Thoracic aorta (tissue), 2 donors: ENCODE measurements at places on chromosomes 7 and 10.

GRCh38 chr10:33913194-33913593 lies 578.7 kb upstream of the NRP1 start:
- DNase-seq, result no peak

DNA sequence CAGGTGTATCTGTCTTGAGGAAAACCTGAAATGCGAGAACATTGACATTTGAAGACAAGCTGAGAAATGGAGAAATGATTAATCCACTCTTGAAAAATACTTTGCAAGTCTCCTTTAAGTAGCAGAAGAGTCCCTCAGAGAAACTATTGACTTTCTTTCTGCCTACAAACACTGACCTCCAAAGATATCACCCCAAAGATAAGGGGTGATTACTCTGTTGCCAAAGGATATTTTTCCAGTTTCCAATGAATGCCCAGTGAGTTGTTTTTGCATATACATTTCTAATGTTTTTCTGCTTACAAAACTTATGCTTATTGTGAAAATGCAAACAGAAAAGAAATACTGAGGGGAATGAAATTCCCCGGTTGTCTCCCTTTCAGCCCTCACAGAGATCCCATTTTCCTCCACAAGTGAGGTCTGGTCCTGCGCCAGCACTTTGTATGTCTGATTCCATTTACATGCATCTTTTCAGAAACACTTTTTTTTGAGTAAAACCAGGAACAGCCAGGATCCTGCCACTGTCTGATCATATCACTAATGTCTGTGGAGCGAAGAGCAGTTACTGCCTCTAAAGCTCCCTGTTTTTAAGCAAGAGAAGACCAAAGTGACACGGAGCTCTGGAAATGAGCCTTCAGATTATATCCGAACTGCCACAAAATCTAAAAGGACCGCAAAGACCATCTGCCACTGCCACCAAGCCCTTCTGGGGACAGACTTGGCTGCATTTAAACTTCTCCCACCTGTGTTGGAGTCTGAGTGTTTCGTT lies 82.9 kb upstream of the PDCD4 start:
- DNase-seq, result no peak

- DNase-seq, result no peak
Observed at GRCh38 chr10:98217801-98218200, 50.2 kb downstream of the LOXL4 start.

DNA sequence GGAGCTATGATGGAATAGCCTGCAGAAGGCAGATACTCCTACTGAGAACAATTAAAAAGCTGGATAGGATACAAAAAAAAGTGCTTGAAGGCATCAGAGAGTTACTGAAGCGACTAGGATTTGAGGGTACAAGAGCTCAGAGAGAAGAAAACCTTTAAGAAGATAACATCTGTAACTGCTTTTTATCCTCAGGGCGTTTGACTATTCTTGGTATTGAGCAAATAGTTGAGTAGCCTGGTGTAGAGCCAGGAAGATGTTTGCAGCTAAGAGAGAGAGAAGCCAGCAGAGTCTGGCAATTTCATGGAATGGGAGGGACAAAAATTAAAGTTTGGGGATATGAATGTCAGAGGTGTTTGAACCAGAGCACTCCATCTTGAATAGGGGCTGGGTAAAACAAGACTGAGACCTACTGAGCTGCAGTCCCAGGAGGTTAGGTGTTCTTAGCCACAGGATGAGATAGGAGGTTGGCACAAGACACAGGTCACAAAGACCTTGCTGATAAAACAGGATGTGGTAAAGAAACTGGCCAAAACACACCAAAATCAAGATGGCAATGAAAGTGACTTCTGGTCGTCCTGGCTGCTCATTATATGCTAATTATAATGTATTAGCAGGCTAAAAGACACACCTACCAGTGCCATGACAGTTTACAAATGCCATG lies 428.8 kb downstream of the SH2D4B start:
- DNase-seq, result no peak

DNA sequence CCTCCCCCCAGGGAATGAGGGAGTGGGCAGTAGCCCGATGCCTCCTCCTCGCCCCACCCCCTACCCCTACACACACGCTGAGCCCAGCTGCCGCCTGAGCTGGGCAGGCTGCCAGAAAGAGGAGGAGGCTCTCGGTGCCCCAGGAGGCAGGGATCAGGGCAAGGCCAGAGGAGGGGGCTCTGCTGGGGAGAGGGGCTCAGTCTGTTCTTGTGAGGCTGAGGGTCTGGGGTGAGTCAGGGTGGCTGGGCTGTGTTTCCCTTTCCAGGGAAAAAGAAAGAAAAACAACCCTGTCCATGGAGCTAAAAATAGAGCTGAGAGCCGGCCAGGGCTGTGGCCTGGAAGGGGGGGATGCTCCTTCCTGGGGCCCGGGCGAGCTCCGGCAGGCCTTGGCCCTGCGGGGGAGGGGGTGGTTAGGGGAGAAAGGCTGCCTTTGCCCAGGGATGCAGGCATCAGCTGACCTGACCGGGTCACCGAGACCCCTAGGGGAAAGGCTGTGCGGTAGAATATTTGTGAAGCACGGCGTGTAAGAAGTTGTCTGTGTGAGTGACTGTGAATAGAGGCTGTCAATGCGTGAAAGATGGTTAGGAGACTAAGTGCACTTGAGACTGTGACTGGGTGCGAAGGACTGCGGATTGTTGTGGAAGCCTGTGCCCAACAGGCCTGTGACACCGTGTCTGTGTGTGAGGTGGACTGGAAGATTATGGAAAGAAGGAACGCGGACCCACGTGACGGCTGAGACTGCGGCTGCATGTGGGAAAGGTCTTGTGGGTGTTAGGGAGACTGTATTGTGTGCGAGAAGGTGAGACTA lies 1.2 kb upstream of the LZTS2 start:
- no peak for DNase-seq

DNA sequence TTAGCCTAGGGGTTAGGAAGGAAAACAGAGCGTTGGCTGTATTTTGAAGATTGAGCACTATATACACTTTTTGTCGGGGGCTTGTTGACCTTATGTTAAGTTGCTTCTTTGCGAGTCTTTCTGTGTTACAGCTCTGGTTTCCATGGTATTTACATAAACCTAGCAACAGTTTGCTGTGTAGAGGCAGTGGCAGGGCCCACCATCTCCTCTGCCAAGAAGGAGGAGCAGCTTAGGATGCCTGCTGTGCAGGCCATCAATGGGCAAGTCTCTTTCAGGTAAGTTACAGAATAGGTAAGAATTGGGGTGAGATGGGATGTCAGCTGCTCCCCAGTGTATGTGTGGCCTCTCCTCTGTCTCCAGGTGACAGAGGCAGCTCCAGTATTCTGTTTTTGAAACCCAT lies 485.5 kb downstream of the LRMDA start:
- DNase-seq, result no peak

- DNase-seq, result no peak
Observed at GRCh38 chr10:132907821-132908620, 34.3 kb downstream of the CFAP46 start.

- DNase-seq, result no peak
Observed at GRCh38 chr10:117218654-117219053, 21.4 kb downstream of the KCNK18 start.

- no peak for DNase-seq
Observed at GRCh38 chr7:102874966-102875365, 37.8 kb upstream of the LRRC17 start.

DNA sequence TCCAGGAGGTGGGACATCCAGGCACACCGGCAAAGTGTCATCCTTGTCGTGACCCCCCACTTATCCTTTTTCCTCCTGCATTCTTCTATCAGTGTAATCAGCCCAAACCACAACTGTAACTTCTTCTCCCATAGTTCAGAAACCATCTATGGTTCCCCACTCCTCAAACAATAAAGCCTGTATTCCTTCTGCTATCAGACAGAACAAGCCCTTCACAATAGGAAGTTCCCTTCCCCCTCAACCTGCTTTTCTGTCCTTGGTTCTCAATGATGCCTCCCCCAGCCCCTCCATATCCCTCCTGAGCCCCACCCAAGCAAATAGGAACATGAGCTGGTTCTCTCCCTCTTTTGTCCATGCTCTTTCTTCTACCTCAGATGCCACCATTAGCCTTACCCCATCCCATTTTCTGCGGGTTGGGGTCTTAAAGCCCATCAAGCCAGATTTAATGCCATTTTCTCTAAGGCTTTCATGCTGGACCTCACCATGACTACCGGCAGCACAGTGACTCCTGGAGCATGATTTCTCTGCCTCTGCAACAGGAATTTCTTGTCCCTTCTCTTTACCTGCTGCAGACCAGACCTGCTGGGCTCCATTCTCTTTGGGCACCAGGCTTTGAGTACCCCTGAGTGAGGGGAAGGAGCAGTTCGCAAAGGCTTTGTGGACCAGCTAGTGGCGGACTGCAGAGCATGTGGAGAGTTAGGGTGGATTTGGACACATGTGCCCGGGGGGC lies 92.8 kb upstream of the PAX2 start:
- no peak for DNase-seq

- DNase-seq, result no peak
Observed at GRCh38 chr7:34108165-34108564, 202.8 kb downstream of the BMPER start.

- DNase-seq, result no peak
Observed at GRCh38 chr10:88076027-88076880, 212.8 kb downstream of the PTEN start.

GRCh38 chr7:1485156-1485555 lies 19.0 kb downstream of the INTS1 start:
- DNase-seq, result no peak

GRCh38 chr7:39898867-39899266 lies 51.2 kb upstream of the CDK13 start:
- no peak for DNase-seq

- DNase-seq, result no peak
Observed at GRCh38 chr7:148672041-148672440, 26.7 kb upstream of the CUL1 start.

- DNase-seq, result no peak
Observed at GRCh38 chr7:1144269-1144771, 15.7 kb downstream of the ZFAND2A start.

- DNase-seq, result no peak
Observed at GRCh38 chr7:86815556-86815955, 171.8 kb downstream of the GRM3 start.

- DNase-seq, result no peak
Observed at GRCh38 chr10:69957886-69958555, 94.6 kb upstream of the MACROH2A2 start.

- no peak for DNase-seq
Observed at GRCh38 chr7:121730869-121731268, 142.1 kb upstream of the PTPRZ1 start.

DNA sequence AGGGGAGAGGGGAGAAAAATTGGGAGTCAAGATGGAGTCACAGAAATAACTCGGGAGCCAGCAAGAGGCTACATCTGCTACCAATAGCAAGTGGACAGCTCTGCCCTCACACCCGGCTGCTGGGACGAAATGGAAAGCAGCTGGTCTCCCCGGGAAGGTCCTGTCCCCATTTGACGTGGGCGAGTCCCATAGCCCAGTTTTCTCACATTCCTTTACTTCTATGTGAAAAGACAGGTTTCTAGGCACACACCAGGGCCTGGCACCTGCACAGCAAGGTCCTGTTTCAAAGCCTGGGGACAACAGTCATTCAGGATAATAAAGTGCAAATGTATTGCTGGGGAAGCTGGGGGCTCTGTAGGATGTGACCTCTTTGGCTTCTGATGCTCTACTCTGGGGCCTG lies 162.6 kb downstream of the OAT start:
- DNase-seq, result no peak

GRCh38 chr7:88395715-88396114 lies 89.0 kb upstream of the STEAP4 start:
- DNase-seq, result no peak

- no peak for DNase-seq
Observed at GRCh38 chr10:74645692-74646091, 180.7 kb upstream of the KAT6B start.

GRCh38 chr7:74526780-74527179 lies 73.1 kb downstream of the GTF2IRD1 start:
- no peak for DNase-seq

DNA sequence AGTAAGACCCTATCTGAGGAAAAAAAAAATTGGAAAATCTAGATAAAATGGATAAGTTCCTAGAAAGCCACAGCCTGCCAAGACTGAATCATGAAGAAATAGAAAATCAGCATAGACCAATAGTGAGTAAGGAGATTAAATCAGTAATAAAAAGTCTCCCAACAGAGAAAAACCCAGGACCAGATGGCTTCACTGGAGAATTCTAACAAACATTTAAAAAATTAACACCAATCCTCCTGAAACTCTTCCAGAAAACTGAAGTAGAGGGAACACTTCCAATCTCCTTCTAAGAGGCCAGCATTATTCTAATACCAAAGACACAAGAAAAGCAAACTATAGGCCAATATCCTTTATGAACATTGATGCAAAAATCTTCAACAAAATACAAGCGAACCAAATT lies 8.8 kb upstream of the LIMK1 start:
- no peak for DNase-seq

DNA sequence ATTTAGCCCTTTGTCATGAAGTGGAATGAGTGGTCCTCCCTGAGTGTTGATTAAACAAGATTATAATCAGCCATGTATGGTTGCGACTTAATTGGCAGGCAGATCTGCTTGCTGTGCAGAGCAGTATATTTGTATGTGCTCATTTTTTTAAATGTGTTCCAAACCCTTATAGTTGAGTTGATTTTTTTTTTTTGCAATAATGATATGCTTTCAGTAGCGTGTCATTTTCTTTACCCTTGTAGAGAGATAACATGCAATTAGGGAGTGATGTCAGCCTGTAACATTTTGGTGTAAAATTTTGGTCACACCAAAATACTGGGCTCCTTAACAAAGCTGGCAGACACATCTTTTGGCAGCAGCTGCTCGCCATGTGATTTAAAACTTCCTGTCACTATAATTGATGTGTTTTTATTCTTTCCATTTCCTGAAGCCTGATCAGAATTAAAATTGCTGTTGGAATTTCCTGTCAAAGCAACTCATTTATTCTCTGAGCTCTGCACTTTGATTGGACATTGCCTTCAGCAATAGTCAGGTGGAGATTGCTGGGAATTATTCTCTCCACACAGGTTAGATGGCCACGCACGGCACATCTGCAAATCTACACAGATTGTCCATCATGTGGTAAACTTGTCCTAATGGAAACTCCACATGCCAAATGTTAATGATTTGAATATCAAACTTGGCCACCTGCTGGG lies 125.3 kb downstream of the DYNC1I1 start:
- DNase-seq, result no peak

GRCh38 chr10:52778511-52779392 lies 6.2 kb upstream of the MBL2 start:
- DNase-seq, result no peak

- DNase-seq, result no peak
Observed at GRCh38 chr10:36621346-36621745, 504.1 kb upstream of the ANKRD30A start.

- no peak for DNase-seq
Observed at GRCh38 chr7:147014286-147014955, 897.8 kb downstream of the CNTNAP2 start.

DNA sequence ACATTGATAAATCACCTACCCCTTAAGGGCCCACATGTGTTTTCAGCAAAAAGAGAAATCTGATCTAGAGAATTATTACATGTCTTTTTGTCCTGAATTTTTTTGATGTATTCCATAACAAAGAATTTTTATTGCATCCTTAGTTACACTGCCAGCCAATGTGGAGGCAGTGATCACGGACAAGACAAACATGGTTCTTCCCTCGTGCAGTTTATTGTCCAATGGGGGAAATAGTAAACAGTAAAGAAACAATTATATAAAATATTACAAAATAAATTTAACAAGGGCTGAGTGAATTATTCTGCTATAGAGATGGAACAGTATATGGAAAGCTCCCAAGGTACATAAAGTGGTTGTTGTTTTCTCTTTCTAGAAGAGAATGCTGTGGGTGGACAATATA lies 2.0 kb downstream of the STEAP2 start:
- no peak for DNase-seq

GRCh38 chr7:93894426-93894825 lies 3.9 kb upstream of the TFPI2 start:
- no peak for DNase-seq
